HCT116 (cell line): ENCODE measurements at places on chromosomes 6 and 20.
A peak's percentile ranks its signal among the peaks of the same experiment; 100 is the strongest.

GRCh38 chr6:41887331-41887751, 7.8 kb downstream of the USP49 start:
- DNase-seq: no peak

DNA sequence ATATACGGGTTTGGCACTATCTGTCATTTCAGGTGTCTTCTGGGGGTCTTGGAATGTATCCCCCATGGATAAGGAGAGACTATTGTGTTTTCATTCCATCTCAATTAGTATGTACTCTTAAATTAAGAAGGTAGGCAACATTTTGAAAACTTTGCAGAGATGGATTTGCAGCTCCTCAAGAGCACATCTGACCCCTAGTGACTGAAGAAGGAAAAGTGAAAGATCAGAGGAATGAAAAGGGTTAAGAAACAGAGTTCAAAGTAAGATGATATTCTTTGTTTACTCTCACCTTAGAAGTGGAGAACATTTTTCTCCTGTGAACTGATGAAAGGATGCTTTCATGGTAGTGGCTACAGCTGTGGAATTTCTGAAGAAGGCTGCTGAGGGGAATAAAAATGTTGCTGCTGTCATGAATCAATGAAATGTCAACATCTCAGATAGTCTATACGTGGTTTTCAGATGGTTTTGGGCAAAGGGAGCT, 41.5 kb downstream of the SH3BGRL2 start:
- peak; percentile 32 for DNase-seq

DNA sequence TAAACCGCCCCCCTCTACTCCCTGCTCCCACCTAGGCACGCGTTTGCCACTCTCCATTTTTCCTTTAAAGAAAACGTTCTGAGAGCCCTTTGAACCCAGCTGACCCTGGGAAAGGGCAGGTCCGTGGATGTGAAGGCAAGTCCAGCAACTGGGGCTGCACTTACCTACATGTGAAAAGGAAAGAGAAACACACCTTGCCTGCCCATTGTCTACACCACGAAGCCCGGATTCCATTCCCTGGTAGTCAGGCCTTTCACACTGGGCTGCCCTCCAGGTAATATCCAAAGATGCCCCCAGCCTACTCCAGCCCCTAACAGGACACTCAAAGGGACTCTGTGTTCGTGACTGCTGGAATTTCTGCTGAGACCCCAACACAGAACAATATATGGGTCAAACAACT, 94.4 kb downstream of the CD83 start:
- no peak for DNase-seq

DNA sequence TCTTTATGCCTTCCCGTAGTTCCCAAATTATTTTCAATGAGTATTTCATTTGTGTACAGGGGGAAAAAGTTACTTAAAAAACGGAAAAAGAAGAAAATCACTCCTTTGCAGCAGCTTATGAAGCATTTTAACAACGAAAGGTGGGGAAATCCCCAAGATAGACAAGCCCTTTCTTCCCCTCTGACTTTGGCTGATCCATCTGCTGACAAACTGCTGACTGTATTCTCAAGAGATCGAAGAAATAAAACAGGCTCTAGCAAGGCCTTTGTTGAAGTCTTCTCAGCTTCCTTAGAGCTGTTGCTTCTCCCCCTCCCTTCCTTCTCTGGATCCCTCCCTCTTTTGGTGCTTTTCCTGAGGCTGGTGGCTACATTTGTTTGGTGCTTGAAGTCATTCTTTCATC, 325.2 kb downstream of the NRN1 start:
- no peak for DNase-seq

- DNase-seq: no peak
Measured at GRCh38 chr6:168381726-168382458, 59.1 kb upstream of the SMOC2 start.
